NCI-H510A treated with DMSO at 0.1 percent for 48 hours (cell line): ENCODE measurements at places on chromosomes 2 and 18.

- DNase-seq: no peak
Measured at GRCh38 chr18:61666876-61667590, 225.8 kb downstream of the RNF152 start.

DNA sequence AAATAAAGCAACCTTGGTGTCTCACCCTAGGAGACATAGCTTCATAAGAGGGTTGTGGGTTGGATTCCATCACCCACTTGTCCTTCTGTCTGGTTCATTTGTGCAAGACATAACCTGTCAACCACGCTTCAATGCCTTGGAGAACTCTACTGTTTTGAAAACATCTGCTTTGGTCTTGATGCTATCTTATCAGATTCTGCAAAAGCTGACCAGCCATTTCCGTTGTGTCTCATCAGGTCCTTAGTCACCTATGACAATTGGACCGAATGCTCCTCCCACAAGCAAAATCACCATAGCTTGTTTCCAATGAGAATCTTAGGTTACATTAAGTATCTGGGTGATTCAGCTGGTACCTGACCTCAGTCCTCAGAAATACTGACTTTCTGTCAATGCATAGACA, 35.4 kb downstream of the STAT4 start:
- DNase-seq: no peak

DNA sequence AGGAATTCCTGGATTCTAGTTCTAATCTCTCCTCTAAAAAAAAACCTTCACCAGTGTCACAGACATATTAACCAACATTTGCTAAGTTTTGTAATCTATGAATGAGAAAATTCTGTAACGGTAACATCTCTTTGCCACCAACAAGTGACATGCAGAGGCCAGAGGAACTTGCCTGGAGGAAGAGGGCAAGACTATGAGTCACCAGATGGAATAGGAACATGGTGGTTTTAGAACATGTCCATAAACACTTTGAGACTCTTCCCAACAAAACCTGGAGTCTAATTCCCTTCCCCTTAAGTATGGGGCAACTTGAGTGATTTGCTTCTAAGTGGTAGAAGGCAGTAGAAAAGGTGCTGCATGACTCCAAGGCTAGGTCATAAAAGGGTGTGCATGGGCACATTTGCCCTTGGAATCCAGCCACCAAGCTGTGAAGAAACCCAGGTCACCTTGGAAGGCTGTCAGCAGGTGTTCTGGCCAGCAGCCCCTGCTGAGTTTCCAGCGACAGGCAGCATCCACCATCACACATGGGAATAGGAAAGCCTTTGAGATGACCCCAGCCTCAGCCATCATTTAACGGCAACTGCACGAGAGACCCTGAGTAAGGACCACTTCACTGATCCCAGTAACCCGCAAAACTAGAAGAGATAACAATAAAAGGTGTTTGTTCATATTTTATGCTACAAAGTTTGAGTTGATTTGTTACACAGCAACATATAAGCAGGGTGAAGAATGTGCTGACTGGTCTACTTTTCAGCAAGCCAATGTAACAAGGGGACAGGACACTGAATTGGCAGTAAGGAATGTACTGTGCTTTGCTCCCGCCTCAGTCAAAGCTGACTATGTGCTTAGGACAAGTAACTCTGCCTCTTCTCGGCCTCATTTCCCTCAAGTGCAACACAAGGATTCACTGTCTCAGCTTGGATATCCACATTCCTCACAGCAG, 90.6 kb downstream of the SKA1 start:
- DNase-seq: no peak

DNA sequence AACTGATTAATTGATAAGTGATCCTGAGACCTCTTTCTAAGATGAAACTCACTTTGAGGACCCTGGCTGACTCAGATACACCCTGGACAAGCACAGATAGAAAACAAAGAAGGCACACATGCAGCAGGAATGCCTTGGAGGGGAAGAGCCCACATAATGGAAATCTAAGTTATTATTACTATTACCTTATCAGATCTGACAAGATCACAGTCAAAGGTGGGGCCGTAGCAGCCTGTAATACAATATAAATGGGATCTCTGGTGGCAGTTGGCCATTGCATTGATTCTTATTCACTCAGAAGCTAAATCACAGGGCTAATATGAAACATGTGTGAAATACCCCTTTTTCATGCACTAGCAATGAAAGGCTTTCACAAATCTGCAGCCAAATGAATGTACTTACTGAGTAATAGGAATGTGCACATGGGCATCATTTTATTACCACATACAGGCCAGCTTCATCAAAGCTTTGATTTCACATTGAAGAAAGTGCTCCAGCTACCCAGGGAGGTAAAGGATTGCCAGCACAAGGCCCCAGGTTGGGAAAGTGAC, 84.0 kb downstream of the ZBTB7C start:
- DNase-seq: no peak

DNA sequence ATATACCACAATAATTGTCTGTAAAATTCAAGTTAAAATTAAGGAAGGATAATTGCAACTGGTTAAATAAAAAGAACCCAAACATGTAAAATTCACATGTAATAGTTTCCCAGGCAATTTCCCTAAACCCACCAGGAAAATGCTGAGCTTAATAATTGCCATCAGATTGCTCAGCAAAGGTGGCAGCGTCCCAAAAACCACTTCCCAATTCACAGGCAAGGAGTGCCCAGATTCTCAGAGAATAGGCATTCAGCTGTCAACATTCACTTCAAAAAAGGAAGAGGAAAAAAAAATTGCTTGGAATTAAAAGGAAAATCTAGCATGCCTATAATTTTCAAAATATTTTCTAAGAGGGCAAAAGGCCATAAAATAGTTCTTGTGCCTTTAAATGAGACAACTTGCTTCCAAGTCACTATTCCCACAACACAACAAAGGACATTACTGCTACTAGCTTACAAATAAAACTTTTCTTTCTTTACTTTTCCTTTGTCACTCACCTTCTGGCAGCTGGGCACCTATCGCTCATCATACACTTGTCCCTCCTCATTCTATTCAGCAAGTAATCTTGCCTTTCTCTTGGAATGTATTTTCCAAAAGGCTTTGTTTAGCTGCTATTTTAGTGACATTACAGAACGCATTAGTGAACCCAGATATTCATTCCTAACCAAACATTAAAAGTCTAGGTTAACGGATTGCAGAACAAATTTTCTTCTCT, 15.2 kb downstream of the SRBD1 start:
- no peak for DNase-seq

GRCh38 chr18:5167831-5168230, 29.2 kb downstream of the AKAIN1 start:
- DNase-seq: no peak

GRCh38 chr2:71720283-71720560, 266.9 kb downstream of the DYSF start:
- no peak for DNase-seq

- peak; percentile 93 for DNase-seq
Measured at GRCh38 chr2:170409164-170409535, 231.2 kb downstream of the MYO3B start.
